B cell (primary cell): ENCODE measurements at places on chromosomes 7 and 10. TPM values are rescaled to one million over a fixed set of nuclear protein-coding genes. Genes with fewer than 3 reads are reported as not detected.

GRCh38 chr10:28619455-28619854, 57.9 kb upstream of the BAMBI start:
- no peak for DNase-seq

- no peak for DNase-seq
Measured at GRCh38 chr7:140691376-140692045, 5.0 kb upstream of the NDUFB2 start.

DNA sequence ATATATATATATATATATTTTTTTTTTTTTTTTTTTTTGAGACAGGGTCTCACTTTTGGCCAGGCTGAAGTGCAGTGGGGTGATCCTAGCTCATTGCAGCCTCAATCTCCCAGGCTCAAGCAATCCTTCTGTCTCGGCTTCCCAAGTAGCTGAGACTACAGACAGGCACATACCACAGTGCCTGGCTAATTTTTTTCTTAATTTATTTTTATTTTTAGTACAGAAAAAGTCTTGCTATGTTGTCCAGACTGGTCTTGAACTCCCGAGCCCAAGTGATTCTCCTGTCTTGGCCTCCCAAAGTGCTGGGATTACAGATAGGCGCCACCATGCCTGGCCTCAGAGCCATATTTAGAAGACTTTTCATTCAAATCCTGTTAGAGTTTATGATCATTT, 79.6 kb downstream of the PRTFDC1 start:
- DNase-seq: no peak

DNA sequence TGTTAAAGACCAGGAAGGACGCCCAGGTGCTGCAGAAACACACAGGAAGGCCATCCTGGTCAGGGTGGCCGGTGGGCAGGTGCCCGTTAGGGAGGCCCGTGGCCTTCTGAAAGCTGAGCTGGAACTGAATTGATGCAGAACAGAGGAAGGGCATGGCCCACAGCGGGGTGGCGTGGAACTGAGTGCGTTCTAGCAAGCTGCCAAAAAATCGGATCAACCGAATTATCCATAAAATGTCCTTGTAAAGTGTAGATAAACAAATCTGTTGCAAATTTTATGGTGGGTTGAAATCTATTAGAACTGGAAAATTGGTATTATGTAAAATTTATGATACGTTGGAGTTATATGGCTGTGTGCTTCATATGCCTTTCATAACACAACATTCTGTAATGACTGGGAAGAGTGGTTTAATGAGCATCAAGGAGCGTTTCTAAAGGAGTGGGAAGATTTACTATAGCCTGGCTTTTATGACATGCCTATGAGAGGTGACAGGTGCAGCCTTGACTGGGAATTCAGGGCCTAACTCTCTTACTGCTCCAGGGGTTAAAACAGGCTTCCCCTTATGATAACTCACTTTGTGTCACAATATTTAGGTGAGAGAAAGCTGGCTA, 108.1 kb downstream of the GPR26 start:
- no peak for DNase-seq

Gene PPIF
- polyA plus RNA-seq: 100 and 199 TPM in 2 replicates

- no peak for DNase-seq
Measured at GRCh38 chr10:10353326-10353868, 664.3 kb upstream of the CELF2 start.

DNA sequence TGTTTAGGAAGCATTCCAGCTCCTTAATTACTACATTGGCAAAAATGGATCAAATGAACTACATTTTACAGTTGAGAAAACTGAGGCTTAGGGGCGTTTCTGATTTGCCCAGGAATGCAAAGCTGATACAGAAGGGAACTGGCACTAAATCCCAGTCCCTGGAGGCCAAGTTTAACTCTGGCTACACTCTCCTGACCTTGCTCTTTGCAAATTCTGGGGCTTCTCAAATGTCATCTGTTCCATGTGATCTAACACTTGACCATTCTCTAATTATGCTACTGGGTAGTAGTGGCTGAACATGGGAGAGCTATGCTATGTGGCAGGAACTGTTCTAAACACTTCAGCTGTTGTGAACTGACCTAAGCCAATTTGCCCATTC, 11.3 kb upstream of the HABP2 start:
- DNase-seq: no peak

GRCh38 chr10:113005380-113005779, 55.3 kb downstream of the TCF7L2 start:
- no peak for DNase-seq

Gene TCF7L2
- 0.48 and 1.0 TPM in 2 replicates for polyA plus RNA-seq

GRCh38 chr7:148919859-148920258, 35.8 kb upstream of the EZH2 start:
- DNase-seq: no peak

GRCh38 chr7:86884152-86884551, 175.3 kb downstream of the ELAPOR2 start:
- DNase-seq: no peak

DNA sequence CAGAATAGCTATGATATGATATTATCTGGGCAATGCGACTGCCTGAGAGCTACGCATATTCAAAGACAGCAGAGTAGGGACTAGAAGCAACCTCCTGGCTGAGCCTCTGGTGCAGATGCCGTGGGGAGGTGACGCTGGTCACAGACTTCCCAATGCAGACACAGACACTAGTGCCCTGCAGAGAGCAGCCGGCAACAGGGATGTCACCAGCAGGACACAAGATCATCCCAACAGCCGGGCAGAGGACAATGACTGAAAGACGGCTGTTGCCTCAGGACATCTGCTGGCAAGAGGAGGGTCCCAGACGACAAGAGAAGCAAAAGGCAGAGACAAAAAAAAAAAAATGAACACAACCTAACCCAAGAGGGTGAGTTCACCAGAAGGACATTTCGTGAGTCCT, 104.6 kb downstream of the CALN1 start:
- no peak for DNase-seq

GRCh38 chr7:77982926-77983550, 184.5 kb downstream of the PHTF2 start:
- no peak for DNase-seq

- DNase-seq: no peak
Measured at GRCh38 chr7:37131855-37132254, 316.8 kb downstream of the ELMO1 start.

- DNase-seq: peak; percentile 94
Measured at GRCh38 chr7:2529161-2530070, 9.8 kb downstream of the LFNG start.

DNA sequence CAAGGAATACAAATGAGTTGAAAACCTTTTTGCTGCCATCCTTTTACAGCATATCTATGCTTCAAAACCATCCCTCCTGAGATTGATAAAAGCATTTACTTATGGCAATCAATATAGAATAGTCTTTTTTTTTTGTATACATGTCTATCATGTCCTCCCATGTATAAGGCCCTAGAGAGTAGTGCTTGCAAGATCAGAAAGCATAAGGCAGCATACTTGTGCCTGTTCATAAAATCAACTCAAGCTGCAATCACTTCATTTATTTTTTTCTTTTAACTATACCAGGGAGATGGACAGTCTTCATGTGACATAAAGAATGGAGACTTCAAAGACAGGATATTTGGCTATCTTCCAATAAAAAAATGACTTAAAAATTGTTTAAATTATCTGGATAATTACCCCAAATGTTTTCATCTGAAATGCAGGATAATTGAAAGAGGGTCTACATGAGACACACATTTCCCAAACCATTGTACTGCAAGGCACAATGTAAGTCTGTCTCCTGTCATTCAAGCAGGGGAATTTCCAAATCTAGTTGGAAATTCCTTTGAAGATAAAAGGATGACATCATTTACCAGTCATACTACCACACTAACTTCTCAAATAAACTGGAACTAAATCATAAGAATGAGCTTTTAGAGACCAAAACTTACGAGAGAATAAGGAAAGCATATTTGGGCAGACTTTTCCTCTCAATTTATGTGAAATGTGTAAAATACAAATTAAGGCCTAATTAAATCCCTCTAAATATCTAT, 22.5 kb downstream of the LRRN3 start:
- DNase-seq: no peak

Gene SAMD9
- 5.5 and 6.2 TPM in 2 replicates for polyA plus RNA-seq

DNA sequence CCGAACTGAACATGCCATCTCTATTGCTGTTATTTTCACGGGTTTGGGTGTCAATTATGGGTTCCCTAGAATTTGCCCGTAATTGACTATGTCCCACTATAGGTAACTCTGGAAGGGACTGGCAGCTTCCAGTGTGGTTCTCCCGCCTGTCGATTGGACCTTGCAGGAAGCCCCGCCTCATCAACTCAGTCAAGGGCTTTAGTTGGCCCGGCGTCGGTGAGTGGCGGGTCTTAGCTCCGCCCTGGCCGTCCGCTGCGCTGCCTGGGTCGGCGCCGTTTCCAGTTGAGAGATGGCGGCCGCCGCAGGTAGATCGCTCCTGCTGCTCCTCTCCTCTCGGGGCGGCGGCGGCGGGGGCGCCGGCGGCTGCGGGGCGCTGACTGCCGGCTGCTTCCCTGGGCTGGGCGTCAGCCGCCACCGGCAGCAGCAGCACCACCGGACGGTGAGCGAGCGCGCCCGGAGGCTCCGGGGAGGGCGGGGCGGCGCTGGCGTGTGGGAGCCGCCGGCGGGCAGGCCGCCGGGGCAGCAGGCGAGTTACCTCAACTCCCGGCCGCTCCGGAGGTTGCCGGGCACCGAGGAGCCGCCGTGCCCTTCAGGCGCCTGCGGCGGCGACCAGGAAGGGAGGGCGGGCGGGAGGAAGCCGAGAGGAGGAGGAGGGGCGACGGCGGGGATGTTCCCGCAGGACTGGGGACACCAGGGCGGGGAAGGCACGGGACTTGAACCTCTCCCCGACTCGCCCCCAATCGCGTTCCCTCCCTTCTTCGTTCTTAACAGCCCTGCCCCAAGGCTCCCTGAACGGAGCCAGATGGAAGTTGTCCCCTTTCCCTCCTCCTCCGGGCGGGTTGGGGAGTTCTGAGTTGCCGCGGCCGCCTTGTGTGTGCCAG, at the start of gene MCU:
Gene MCU, plus strand, starts transcription at position 281 of the 881 bp plus-strand sequence. Its CDS starts 9 bp downstream, at position 290.
- DNase-seq: peak; percentile 94

DNA sequence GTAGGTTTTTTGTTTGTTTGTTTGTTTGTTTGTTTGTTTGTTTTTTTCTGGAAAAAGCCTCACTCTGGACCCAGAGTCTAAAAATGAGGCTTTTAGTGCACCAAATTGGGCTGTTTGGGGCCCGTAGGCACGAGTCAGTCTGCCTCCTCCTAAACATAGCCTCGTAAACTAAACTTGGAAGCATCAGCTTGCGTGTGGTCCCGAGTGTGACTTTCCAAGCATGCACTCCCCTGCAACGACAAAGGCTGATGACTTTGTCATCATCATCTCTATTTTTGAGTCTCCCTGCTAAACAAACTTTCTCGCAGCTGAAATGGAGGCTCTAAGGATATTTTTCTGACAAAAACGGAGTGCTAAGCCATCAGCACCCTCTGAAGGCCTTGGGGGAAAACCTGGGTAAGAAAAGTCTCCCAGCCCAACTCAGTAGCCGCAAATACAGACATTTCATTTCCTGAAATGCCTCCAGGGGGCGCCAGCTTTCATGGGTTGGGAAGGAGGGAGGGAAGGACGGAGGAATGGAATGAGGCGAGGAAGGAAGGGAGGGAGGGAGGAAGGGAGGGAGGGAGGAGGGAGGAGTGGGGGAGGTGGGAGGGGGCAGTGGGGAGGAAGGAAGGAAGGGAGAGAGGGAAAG, 245.9 kb downstream of the KCNMA1 start:
- peak; percentile 42 for DNase-seq

DNA sequence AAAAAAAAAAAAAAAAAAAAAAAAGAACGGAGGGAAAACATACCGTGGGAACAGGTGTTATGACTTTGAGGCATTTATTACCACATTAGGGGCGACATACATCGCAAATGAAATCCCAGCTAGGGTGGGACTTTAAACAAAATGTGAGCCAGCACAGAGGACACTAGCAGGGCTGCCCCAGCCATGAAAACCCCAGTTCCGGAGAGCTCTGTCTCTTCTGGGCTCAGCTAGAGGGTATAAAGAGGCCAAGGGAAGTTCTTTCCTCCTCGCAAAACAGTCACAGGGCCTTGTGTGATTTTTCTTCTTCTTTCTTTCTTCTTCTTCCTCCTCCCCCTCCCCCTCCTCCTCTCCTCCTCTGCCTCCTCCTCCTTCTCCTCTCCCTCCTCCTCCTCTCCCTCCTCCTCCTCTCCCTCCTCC, 59.9 kb upstream of the ECHDC3 start:
- DNase-seq: peak; percentile 51

GRCh38 chr7:66075590-66076461, at the start of gene ASL:
TSS of gene ASL (plus strand) at chr7:66075819. CDS start at chr7:66076082, 263 bp downstream.
- peak; percentile 90 for DNase-seq

- no peak for DNase-seq
Measured at GRCh38 chr10:101824736-101825135, 6.5 kb upstream of the OGA start.

DNA sequence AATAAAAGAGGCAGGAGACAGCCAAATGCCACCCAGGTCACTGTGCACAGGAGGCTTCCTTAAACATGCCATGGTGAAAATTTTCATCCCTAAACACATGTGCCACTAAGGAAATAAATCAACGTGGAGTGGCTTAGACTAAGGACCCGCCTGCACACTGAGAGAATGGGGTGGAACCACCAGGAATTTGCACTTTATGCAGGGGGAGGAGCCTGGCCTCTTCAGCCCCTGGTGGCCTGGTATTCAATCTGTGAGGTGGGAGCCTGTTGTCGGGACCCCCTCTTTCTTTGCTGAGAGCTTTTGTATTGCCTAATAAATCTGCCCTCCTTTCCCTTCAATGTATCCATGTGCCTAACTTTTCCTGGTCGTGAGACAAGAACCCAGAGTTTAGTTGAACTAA, 204.6 kb upstream of the NRP1 start:
- DNase-seq: no peak

Gene TDRD1
- 0.03 and 0.10 TPM in 2 replicates for polyA plus RNA-seq

Gene WDFY4
- 255 and 262 TPM in 2 replicates for polyA plus RNA-seq

Gene FERD3L
- not detected in 2 replicates for polyA plus RNA-seq

GRCh38 chr7:148079206-148080080, 511.1 kb upstream of the C7orf33 start:
- no peak for DNase-seq

Gene SYNPO2L
- 0.03 TPM in 1 of 2 replicates, not detected in the other for polyA plus RNA-seq

GRCh38 chr7:30446266-30446665, 32.3 kb downstream of the NOD1 start:
- DNase-seq: no peak

DNA sequence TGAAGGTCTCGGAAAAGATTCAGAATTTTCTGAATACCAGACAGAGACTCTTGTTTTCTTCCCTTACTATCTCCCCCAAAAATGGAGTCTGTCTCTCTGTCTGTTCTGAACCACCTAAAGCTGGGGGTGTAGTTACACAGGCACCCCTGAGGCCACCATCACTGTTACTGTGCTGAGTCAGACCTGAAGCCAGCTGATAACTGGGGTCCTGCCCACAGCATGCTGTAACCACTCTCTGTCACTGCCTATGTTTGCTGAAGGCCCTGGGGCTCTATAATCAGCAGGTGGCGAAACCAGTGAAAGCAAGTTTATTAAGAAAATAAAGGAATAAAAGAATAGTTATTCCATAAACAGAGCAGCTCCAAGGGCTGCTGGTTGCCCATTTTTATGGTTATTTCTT, 575.2 kb upstream of the POT1 start:
- DNase-seq: no peak

GRCh38 chr10:4945766-4946717, 17.2 kb upstream of the AKR1C1 start:
- no peak for DNase-seq

Gene RHOBTB1
- 0.60 and 2.1 TPM in 2 replicates for polyA plus RNA-seq

GRCh38 chr10:89921403-89921802, 220.0 kb downstream of the KIF20B start:
- no peak for DNase-seq

Gene WDR86
- 1.5 and 2.4 TPM in 2 replicates for polyA plus RNA-seq

- DNase-seq: no peak
Measured at GRCh38 chr7:132149436-132150304, 426.6 kb downstream of the PLXNA4 start.
